ENCODE measurements at places on chromosomes 11 and 22.

DNA sequence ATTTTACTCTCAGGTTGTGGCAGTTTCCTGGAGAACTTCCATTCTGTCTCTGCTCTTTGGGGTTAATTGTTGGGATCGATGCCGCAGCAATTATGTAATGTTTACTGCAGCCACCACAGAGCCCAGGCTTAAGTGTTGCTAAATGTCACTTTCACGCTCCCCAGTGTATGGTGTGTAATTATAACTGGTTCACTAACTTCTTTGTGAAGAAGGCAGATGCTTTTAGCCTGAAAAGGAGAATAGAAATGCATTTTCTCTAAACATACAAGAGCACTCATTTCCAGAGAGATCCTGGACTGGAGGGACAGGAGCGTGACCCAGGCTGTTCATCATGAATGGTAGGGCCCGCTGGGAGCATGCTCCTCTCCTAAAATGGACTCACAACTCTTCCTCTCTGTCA lies 132.2 kb upstream of the PLET1 start:
- no peak for DNase-seq

DNA sequence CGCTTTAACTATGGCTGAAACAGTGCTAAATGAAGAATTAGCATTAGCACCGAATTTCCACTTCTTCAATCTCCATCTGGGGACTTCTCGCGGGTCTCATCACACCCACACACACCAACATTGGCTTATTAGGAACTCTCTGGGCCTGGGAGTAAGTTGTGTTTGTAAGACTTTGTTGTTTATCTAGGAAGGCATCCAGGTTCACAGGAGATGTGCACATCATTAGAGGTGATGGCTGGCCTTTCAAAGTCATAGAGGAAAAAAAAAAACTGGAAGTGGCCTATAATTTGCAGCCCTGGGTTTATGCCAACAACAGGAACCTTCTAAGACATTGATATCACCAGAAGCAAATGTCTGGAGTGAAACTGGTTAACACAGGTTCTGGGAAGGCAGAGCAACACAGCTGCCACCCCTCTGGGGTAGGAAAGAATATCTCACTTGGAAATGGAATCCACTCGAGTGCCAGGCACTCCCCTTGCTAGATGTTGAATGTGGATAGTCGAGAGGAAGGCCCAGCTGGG lies 84.5 kb downstream of the TRAF6 start:
- no peak for DNase-seq

DNA sequence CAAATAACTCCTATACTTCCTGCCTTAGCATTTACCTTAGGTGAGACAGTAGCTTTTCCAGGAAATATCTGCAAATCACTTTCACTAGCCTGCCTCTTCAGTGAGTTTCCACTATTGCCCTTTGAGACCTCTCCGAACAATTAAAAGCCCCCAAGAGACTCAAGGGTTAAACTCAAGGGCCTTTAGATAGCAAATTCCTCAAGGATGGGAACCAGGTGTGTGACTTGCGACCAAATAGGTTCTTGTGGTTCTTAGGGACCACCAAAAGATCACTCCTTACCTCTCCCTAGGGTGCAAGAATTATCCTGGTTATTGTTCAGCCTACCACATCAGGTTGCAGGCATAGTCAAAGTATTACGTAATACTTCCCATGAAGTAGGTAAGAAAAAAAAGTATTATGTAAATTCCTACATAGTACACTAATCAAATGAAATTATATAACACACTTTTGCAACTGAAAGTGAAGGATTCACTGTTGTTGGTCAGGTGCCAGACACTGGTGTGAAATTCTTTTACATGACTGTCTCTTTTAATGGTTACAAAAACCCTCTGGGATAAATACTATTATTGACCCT lies 1.4 kb upstream of the RDX start:
- no peak for DNase-seq

- no peak for DNase-seq
Observed at GRCh38 chr22:49103314-49104059, 724.2 kb downstream of the BRD1 start.

DNA sequence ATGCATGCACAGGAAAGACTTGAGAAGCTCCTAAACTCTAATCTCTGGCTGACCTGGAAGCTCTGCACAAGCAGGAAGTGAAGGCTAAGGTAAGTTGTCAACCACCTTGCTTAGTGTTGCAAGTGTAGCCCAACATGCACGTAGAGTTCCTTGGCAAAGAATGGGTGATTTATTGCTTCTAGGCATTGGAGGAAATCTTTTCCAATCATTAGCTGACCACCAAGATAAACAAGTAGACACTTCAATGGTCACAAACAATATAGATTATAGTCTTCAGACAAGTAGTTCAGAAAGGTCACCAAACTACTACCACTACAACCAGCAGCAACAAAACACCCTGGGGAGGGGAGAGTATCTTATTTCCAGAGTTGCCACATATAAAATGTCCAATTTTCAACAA lies 105.6 kb downstream of the STK33 start:
- DNase-seq, result no peak

DNA sequence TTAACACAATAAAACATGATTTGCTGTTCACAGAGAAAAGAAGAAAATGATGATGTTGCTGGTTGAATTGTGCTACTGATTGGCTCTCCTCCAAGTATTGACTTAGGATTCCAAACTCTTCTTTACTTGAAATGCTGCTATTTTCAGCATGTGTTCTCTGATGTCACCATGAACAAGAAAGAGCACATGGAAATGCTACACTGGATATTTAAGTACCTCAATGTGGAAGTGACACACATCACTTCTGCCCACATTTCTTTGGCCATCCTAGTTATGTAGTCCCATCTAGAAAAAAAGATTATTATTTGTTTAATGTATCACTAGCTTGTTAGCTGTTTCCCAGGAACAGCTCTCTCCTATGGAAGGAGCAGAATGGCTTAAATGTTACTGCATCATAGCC lies 27.2 kb downstream of the OR52B2 start:
- no peak for DNase-seq

- no peak for DNase-seq
Observed at GRCh38 chr11:25456211-25456610, 875.7 kb upstream of the ANO3 start.

DNA sequence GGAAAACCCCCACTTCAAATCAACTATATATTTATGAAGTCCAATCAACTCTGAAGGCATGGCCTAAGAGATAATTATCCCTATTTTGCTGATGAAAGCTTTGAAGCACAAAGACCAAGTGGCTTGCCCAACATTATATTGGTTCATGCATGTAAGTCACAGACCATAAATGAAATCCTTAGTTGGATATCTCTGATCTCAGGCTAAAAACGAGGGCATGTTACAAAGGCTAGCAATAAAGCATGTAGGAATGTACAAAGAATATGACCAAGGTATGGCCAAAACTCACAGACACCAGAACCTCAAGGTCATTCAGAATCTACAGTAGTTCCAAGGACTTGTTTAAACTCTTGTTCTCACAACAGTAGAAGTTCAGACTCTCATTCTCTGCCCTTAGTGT lies 100.2 kb upstream of the SESN3 start:
- no peak for DNase-seq

GRCh38 chr22:46143491-46144147 lies 6.7 kb upstream of the PPARA start:
- no peak for DNase-seq

DNA sequence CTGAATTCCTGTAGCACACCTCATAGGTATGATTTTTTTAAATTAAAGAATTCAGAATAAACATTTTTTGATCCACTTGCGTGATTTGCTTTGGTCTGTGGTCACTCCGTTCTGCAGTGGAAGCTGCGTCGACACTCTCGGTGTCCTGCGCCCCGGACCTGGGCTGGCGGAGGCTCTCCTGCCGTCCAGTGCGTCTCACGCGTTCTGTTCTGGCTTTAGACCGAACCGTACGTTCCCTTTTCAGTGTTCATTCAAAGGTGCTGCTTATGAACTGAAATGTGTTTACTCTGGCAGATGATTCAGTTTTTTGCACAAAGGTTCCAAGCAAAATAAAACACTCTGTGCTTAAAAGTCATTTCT lies 38.2 kb downstream of the CTTN start:
- no peak for DNase-seq

GRCh38 chr11:36467012-36467411 lies 43.1 kb downstream of the TRAF6 start:
- no peak for DNase-seq

GRCh38 chr22:45036154-45036553 lies 26.3 kb upstream of the PHF21B start:
- no peak for DNase-seq

GRCh38 chr11:78349114-78349513 lies 68.5 kb downstream of the GAB2 start:
- DNase-seq, result no peak

DNA sequence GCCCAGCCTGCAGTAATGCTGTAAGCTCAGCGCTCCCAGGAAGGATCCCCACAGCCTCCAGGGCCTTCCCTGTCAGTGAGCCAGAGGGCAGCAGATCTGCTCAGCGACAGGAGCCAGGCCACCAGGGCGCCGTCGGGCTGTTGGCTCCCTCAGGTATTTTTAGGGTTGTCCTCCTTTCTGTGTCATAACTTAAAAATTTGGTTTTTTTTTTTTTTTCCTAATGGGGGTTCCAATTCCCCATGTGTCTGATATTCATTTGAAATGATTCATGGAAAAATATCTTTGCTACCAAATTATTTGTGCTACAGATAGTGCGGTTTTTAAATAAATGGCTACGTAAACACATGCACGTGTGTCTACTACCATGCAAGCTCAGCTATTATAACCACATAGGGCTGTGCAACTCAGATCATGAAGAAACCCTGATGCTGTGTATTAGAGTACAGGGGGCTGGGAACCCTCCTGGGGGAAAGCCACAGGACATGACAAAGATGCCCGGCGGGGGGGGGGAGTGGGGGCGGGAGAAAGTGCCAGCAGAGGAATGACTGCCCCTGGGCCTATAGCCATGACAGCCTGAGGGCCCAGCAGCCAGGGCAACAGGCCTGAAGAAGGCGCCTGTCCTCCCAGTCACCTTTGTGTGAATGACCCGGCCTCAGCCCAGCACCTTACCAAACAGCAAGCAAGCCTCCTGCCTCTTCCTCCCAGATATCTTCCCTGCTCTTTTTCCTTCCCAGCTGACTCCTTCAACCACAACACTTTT lies 89.3 kb downstream of the NAT10 start:
- DNase-seq, result no peak

DNA sequence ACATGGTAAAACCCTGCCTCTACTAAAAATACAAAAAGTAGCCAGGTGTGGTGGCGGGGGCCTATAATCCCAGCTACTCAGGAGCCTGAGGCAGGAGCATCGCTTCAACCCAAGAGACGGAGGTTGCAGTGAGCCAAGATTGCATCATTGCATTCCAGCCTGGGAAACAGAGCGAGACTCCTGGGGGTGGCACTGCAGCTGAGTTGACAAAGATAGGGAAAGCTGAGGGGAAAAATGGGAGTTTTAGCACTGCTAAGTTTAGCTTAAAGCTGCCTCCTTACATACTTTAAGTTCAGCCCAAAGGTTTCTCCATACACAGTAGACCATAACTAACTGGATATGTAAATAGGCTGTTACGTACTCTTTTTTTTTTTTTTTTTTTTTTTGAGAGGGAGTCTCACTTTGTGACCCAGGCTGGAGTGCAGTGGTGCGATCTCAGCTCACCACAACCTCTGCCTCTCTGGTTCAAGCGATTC lies 9.0 kb upstream of the USP28 start:
- DNase-seq, result no peak

- no peak for DNase-seq
Observed at GRCh38 chr11:10454878-10455631, at the start of gene AMPD3. Gene AMPD3 (plus strand): TSS chr11:10455264. CDS start chr11:10461520, 6,256 bp downstream.

DNA sequence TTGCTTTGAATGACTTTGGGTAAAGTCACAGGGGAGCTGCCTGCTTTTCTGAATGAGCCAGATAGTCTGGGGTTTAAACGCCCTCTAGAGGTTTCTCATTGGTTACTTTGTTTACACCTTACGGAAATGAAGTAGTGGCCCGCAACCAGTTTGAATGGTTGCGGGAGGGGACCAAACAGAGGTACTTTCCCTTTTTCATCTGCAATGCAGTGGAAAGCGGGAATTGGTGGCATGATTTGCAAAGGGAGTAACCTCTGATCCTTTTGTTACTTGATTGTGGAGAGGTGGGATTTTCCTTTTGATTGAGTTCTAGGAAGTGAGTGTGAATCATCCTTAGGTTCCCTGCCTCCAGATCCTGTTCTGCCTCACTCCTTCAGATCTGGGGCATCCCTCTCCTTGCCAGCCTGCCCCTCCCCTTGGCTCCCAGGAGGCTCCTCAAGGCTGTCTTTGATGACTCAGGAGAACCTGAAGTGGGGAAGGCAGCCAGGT lies 15.9 kb upstream of the GLYATL1 start:
- DNase-seq, result no peak

DNA sequence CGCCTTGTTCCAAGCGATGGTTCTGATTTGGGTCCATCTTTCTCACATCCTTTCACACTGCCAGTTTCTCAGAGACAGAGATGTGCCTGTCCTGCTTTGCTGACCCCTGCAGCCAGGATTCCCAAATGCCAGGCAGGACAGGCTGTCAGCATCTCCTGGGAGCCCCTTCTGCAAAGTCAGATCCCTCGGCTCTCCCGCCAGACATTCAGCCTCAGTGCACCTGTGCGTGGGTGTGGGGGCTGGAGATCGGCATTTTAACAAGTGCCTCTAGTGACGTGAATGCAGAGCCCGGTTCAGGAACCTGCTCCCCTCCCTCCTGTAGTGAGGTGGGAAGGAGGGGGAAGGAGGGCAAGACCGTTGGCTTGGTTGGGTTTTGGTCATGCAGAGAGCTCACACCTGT lies 108.9 kb upstream of the FGF3 start:
- no peak for DNase-seq

DNA sequence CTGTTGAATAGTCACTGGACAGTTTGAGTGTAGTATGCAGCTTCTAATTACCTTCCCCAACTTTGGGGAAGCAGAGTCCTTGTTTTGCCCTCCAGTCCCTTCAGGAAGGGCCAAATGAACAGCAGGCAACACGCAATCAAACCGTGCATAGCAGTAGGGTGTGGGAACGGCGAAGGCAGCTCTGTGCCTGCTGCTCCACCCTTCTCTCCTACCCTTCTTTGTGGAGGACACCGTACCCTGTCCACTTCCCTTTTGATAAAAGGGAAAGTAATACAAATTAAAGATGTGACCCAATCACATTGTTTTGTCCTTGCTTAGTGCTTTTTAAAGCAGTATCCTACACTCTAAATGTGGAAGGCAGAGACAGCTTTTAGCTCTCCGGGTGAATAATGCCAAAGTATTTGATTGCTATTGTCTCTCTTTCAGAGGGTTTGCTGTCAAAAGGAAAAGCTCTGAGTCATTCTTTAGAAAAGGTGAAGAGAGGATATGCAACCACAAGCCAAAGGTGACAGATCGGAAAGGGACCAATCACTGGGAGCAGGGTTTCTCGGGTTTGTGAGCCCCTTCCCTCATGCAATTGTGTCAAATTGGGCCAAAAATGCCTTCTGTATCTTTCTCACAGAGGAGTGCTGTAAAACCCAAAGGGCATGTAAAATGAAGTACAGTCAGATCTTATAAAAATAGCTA lies 407.3 kb upstream of the CCDC90B start:
- no peak for DNase-seq

DNA sequence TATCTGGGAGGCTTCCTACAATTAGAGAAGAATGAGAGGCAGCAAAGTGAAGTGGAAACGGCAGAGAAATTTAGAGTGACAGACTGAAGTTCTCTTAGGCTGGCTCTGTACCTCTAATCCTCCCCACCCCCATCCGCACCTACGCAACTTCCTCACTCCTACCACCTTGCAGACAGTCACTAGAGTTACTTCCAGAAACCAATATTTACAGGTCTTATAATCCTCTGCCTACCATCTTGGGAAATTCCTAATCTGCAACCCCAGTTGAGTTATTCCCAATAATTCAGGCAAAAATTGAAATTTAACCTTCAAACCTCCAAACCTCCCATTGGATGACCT lies 71.7 kb downstream of the PAK1 start:
- no peak for DNase-seq

Measured in vagina (tissue), 2 donors.